ENCODE measurements at places on chromosomes 2 and 18.

DNA sequence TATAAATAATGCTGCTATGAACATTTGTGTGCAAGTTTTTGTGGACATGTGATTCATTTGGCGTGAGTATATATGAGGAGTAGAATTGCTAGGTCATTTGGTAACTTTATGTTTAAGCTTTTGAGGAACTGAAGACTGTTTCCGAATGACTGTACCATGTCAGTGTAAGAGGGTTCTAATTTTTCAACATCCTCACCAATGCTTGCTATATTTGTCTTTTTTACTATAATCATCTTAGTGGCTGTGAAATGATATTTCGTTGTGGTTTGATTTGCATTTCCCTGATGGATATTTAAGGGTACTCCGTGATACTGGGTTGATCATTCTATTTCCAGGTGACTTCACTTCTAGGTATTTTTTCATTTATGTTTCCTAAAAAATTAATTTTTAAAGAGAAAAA lies 241.1 kb downstream of the BCL2 start:
- DNase-seq: no peak

DNA sequence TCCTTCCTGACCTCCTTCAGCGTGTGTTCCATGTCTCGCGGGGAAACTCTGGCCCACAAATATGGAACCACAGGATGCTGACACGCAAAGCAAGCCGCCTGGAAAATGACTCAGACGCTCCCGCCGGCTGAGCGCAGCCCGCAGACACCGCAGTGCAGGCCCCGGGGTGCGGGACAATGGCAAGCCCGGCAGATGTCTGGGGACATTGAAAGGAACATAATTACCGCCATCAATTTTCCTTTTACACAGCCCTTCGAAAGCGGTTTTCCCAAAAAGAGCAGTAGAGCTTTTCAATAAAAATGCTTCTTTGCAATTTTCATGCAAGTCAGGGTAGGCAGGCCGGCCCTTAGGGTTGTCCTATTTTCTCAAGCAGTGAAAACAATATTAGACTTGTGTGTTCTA lies 159.2 kb upstream of the SH3BP4 start:
- no peak for DNase-seq

DNA sequence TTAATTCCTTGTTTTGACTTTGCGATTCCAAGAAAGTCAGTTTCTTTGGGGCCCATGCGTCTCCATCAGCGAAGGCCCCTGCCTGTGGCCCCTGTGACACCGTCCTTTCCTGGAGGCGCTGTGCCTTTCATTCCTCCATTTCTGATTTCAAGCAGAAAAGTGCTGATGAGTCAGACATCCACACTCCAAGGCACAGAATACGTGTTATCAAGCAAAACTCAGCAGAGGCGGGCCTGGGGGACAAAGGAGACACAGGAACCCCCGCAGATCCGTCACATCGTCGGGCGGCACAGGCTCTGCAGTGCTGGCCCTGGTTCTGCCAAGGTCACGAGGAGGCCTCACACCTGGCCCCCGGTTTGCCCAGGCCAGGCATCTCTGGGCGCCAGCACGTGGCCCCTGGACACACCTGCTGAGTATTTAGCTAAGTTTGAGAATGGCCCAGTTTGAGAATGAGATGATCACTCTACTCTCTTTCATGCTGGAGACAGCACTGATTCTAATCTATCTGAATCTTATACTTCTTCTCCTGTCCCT lies 7.2 kb upstream of the SALL3 start:
- no peak for DNase-seq

- no peak for DNase-seq
Observed at GRCh38 chr2:2933426-2933825, 444.2 kb downstream of the EIPR1 start.

DNA sequence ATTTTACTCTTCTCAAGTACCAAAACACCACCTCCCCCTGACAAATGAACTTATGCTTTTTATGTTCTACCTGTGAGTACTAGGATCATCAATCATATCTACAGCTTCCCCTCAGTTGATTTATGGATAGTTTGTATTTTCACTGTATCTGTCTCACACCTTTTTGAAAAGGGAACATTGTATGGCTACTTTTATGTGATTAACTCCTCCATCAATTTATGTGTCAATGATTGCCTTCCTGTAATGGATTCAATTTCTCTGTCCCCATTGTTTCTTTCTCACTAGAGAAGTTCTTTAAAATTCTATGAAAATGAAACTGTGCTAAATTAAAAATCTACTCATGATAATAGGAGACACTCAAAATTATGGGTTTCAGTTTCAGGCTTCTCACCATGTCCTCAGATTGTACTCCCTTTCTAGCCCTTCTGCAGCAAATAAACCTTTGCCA lies 935.0 kb downstream of the TRIB2 start:
- DNase-seq: no peak

DNA sequence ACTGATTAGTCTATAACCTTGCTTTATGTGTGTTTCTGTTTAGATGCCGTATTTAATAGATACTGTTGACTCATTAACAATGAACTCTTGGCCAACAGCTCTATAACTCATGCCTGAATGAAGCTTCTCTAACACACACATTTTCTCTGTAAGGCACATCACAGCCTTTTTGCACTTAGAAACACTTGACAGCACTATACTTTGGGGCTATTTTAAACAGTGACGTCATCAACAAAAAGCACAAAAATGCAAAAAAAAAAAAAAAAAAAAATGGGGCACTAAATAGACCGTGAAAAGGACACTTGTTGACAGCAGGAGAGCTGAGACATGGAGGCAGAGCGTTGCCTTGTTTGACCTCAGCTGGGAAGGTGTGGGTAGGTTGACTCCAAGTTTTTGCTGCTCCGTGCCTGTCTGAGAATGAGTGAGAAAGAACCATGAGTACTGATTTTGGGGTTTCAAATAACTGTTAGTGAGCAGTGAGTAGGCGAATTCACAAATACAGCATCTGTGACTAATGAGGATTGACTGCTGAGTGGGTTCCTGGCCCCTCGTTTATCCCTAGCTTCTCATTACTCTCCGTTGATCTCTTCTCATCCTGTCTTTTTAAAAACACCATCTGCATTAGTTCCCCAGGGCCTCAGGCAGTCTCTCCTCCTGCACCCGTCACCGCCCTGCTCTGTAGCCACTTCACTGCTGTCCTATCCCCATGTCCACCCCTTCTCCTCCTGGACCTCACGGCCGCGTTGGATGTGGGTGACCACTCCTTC lies 24.4 kb downstream of the SPP2 start:
- DNase-seq: no peak

DNA sequence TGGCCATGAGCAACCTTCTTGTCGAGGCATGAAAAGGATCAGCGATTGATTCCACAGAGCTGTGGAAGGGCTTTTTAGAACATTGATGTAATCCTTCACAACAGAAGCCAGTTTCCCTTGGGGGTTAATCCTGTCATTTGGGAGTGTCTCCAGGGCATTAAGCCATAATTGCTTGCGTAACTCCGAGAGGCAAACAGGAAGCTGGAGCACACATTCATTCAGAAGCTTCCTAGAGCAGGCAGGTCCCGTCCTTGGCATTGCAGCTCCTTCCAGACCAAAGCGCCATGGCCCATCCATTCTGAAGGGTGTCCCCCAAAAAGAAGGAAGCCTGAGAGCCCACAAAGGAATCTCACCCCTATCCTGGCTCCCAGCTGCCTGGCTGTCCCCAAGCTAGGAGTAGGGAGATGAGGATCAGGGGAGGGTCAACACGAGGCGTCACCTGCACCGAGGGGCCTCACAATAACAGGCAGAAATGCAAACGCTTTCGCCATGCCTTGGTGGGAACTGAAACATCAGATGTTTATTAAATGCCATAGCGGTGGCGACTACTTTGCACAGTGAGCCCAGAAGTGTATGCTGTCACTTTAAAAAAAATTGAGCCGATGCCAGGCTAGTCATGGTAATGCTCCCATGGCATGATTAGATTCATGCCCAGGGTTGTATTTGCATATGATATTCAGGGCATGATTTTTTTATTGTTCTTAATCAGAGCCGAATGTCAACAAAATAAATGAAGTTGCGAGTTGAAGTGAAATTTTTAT lies 339.4 kb downstream of the BCL11A start:
- peak; percentile 11 for DNase-seq

- DNase-seq: no peak
Observed at GRCh38 chr2:158325782-158326340, 130.7 kb downstream of the CCDC148 start.

DNA sequence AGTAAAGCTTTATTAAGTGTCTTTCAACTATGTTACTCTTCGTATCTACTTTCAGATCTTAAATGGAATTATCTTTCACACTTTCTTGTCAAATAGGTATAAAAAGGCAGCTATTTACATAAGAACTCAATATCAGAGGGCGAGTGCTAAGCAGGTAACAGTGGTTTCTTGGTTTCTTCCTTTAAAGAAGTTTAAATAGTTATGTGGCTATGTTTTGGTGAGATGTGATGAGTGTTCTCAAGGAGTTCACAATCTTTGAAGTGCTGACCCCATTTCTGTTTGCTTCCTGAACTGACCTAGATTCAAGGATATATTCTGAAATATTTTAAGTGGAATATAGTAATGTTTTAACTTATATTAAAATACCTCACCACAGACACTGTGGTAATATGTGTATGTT lies 161.9 kb downstream of the DPP4 start:
- no peak for DNase-seq

- DNase-seq: no peak
Observed at GRCh38 chr2:54629914-54630857, 93.3 kb upstream of the EML6 start.

GRCh38 chr2:239093952-239094351 lies 246.1 kb downstream of the TWIST2 start:
- no peak for DNase-seq

DNA sequence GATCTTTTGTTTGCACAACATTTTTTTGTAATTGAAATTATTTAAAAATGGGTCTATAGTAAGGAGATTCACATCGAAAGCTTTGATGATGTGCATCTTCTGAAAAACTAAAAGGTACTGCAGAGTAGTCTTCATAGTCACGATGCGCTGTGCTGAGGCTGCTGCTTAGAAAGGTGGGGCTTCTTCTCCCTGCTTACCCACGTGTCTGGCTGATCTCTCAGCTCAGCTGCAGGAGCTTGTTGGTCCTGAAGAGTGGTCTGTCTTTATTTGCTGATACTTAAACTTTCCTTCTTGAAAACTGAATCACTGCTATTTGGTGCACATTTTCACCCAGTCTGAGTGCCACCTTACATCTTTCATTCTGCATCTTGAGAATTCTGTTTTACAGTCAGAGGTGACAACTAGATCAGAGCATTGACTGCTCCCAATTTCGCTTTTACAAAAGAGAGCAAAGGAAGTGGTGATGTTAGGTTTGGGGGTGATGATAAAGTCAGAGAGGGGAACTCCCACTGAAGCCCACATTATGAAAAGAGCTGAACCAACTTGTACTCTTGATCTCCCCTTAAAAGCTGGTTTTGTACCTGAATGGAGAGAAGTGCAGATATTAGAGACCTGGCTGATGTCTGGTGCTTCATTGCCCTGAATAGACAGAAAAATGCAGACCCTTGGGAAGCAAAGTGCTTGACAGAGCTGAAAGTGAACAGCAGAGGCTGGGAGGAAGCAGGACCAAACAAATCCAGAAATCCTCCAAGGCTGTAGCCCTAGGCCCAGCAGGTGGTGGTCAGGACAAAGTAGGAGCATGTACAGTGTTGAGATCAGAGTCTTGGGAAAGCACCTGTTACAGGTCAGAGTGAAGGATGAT lies 984.5 kb downstream of the TSN start:
- DNase-seq: no peak

- DNase-seq: no peak
Observed at GRCh38 chr2:102236132-102236531, 49.3 kb downstream of the IL1RL2 start.

DNA sequence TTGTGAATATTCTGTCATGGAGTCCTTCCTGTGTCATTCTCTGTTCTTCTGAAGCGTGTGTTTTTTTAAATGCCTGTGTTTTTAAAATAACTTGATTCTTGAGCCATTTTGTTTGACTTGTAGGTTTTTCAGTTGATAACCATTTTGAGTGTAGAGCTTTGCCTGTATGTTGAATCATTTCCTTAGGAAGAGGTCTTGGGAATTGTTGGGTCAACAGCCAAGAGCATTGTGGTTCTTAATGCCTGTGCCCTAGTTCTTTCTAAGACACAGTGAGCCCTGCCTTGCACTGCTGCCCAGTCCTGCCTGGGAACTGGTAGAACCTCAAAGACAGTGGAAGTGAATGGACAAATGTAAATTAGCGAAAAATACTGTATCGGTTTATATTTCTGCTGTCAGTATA lies 25.9 kb downstream of the RAB12 start:
- DNase-seq: no peak

GRCh38 chr2:30346471-30347169 lies 100.4 kb upstream of the LCLAT1 start:
- DNase-seq: no peak

DNA sequence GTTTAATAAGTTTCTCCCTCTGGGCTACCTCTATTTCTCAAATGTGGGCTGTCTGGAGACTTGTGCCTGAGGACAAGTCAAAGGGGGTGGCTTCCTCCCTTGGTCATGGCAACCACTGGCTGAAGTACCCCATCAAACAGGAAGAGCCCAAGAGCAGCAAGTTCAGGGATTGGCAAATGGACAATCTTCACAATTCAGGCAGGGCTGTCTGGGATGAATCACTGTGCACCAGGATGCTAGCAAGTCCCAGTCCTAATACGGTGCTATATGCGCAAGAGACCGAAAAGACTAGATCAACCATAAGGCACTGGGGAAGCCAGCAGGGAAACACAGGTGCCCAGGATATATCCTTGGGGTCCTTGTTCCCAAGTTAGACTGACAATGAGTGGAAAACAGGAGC lies 75.5 kb downstream of the ANTXR1 start:
- no peak for DNase-seq

DNA sequence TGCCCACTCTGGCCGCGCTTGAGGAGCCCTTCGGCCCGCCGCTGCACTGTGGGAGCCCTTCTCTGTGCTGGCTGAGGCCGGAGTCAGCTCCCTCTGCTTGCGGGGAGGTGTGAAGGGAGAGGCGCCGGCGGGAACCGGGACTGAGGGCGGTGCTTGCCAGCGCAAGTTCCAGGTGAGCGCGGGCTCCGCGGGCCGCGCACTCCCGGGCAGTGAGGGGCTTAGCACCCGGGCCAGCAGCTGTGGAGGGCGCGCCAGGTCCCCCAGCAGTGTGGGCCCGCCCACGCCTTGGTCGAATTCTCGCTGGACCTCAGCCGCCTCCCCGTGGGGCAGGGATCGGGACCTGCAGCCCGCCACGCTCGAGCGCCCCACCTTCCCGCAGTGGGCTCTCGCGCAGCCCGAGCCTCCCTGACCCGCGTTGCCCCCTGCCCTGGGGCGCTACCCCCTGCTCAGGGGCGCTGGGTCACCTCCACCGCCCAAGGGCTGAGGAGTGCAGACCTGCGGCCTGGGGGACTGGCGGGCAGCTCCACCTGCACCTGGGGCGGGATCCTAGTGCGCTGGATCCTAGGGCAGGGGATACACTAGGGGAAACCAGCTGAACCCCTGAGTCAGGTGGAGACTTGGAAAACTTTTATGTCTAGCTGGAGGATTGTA lies 97.3 kb downstream of the CD8B2 start:
- no peak for DNase-seq
